Pancreas (tissue), 10 donors: ENCODE measurements at places on chromosomes 6 and 20. TPM values are rescaled to one million over a fixed set of nuclear protein-coding genes. Genes with fewer than 3 reads are reported as not detected.

DNA sequence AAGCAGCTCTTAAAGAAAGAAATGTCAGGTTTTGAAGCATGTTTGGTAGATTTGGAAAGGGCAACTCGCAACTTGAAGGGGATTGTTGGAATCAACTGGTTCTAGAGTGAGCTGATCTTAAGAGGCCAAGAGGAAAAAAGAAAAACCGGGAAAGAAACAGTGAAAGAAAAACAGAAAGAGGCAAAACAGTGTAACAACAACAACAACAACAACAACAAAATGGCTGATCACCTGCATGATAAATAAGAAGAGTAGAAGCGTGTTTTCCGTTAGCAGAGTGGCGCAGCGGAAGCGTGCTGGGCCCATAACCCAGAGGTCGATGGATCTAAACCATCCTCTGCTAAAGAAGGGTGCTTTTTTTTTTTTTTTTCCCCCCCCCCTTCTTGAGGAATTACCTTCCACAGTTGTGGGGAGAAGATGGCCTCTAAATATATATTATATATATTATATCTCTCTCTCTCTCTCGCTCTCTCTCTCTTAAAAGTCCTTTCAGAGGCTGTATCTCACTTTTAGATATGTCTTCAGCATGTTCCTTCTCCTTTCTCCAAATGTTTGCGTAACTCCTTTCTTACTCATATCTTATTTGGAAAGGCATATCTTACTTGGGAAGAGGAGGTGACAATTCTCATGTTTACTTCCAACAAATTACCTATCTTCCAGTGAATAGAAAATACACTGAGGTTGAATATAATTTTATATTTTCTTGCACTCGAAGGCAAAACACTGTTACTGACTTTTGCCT lies 134.4 kb downstream of the OR2B2 start:
- no peak for DNase-seq
- no peaks in the 10 kb centered on the region for H3K36me3 ChIP-seq
- H3K4me1 ChIP-seq: no peaks in the 10 kb centered on the region
- H3K27ac ChIP-seq: no peak overlapping the region
- H3K27me3 ChIP-seq: no peaks in the 10 kb centered on the region

GRCh38 chr6:136092897-136093296 lies 157.2 kb downstream of the MTFR2 start:
- no peak overlapping the region for H3K4me3 ChIP-seq
- no peak for DNase-seq
- no peaks in the 10 kb centered on the region for H3K27me3 ChIP-seq
- H3K27ac ChIP-seq: no peak overlapping the region

- no peak overlapping the region for H3K4me3 ChIP-seq
- H3K27ac ChIP-seq: no peak overlapping the region
- no peaks in the 10 kb centered on the region for H3K4me1 ChIP-seq
These were observed 240.7 kb downstream of the RNGTT start for GRCh38 chr6:88722686-88723085.

DNA sequence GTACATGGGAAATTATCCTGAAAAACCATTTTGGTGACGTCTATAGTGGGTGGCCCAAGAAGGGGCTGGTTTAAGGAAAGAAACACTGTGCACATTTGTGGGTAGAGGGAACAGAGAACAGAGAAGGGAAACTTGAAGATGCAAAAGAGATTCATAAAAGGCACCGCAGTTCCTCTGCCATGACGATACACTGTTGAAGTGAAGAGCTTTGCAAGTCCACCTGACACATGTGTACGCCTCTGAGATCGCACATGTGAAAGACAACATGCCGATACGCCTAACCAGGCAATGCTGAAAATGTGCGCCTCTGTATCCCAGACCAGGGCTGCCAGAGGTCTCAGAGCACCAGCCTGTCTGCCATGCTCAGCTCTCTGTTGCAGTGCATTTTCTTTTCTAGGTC lies 180.9 kb downstream of the KIF16B start:
- H3K36me3 ChIP-seq: no peaks in the 10 kb centered on the region
- no peak overlapping the region for H3K4me3 ChIP-seq
- no peaks in the 10 kb centered on the region for H3K27me3 ChIP-seq
- no peak overlapping the region for H3K27ac ChIP-seq

SIRPD gene
- total RNA-seq: not detected

DNA sequence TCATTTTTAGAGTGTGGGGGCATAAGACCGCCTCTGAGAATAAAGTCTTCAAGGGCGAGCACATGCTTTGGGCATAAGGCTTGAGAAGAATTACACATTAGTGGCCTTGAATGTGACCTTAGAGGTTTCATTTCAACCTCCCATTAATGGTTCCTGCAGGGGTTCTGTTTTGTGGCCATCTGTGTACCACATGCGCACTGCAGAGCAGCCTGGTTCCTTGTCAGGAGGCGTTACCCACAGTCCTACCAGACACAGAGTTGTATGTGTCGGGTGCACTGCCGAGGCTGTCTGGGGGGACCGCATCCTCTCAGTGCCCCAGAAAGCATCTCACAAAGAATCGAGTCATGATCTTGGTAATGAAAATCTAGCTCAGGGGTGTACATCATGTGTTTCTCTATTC lies 115.7 kb downstream of the B3GAT2 start:
- H3K4me1 ChIP-seq: no peaks in the 10 kb centered on the region
- H3K27me3 ChIP-seq: no peaks in the 10 kb centered on the region
- H3K27ac ChIP-seq: no peak overlapping the region
- no peaks in the 10 kb centered on the region for H3K36me3 ChIP-seq

RALGAPB gene
- total RNA-seq: 10.6 TPM

DNA sequence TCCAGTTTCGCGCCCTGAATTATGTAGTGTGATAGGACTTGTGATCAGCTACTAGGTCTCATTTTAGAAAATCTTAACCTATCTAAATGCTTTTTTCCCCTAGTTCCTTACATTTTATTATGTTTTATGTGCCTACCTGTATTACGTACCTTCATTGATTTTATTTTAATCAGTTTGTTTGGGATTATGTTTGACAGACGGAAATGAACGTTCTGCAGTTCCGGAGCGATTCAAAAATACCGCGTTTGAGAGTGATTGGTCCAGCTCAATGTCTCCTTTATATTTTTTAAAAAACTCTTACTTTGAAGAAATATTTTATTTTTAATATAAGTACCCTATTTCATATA lies 114.3 kb upstream of the BTN3A2 start:
- H3K27me3 ChIP-seq: peaks cover 43% of the 10 kb centered on the region
- no peak overlapping the region for H3K27ac ChIP-seq
- no peaks in the 10 kb centered on the region for H3K36me3 ChIP-seq
- no peak for DNase-seq

DNA sequence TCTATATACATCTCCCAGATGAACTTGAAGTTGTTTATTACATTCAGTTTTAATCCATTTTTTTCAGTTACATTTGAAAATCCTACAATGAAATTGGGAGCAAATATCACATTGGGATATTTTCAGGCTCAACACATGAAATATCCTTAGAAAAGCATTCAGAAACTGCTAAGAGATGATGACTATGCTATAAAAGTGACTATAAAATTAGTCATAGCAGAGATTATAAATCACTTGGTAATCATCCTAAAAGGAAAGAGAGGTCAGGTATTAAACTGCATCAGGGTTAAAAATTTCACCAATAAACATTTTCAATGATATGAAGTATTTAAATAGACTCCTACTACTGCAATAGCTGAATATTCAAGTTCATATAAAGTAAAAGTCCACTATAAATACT lies 987.7 kb downstream of the GRIK2 start:
- H3K27me3 ChIP-seq: no peaks in the 10 kb centered on the region
- H3K36me3 ChIP-seq: no peaks in the 10 kb centered on the region
- DNase-seq: no peak
- H3K4me3 ChIP-seq: no peak overlapping the region
- no peaks in the 10 kb centered on the region for H3K4me1 ChIP-seq

GRCh38 chr20:57440678-57441509 lies 49.7 kb downstream of the RBM38 start:
- H3K27me3 ChIP-seq: no peaks in the 10 kb centered on the region
- no peak overlapping the region for H3K4me3 ChIP-seq
- no peaks in the 10 kb centered on the region for H3K36me3 ChIP-seq
- H3K4me1 ChIP-seq: peaks cover 24% of the 10 kb centered on the region

PRKN gene
- 2.7 TPM for total RNA-seq

ZNF337 gene
- total RNA-seq: 5.8 TPM
